Fibroblast of lung (primary cell): ENCODE measurements at places on chromosomes 4 and X. TPM values are rescaled to one million over a fixed set of nuclear protein-coding genes. Genes with fewer than 3 reads are reported as not detected.

The PRKG2 gene
- 17.5 and 26.5 TPM in 2 replicates for total RNA-seq

The MSX1 gene
- 1.3 and 2.1 TPM in 2 replicates for total RNA-seq

DNA sequence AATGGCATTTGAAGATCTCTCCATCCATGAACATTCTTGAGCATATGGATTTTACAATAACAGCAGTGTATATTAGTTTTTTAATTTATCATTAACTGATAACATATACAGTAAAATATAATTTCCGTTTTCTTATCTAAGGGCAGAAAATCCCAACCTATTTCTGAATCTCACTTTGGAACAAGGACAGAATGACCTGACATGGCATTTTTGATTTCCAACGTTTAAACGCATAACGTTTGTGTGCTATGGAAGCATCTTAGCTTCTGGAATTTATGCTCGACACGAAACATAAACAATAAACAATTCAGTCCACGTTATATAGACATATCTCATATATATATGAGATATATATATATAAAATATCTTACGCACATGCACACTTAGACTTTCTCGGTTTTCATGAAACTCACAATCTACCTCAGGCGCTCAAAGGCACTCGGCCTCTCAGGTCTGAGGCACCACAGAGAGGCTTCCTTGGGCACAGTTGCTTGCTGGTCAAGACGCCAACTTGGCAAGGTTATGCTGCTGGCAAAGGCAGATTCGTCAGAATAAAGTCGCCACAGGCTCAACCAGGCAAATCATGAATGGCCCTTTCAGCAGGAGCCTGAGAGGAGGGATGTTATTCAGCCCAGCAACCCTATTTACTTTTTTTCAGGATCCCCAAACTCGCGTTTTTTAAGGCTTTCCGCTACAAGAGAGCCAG lies 1.0 kb upstream of the UGT8 start:
- DNase-seq, result no peak

DNA sequence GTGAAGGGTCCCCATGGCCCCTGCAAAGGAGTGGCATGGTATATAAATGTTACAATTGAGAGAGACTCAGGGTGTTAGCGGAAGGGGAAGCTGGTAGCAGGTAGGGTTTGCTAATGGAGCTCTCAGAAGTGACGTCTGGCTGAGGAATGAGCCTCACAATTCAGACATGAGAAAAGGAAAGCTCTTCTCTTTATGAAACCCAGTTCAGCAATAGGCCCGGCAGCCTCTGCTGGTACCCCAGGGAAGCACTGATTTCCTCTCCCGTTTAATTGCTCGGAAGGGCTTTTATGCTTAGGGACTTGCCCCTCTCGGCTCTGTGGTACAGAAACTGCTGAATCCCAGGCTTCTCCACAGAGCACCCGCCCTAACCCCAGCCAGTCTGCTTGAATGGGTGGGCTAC lies 19.4 kb upstream of the AFAP1 start:
- no peak for DNase-seq

- DNase-seq, result no peak
Measured at GRCh38 chr4:17284323-17285175, 227.3 kb downstream of the QDPR start.

The TCEAL5 gene
- not detected in 2 replicates for total RNA-seq

The VSIG1 gene
- not detected in 2 replicates for total RNA-seq

The NR3C2 gene
- 4.4 and 7.4 TPM in 2 replicates for total RNA-seq

- DNase-seq, result peak; percentile 97
Measured at GRCh38 chr4:142549726-142550463, 296.2 kb downstream of the INPP4B start.

DNA sequence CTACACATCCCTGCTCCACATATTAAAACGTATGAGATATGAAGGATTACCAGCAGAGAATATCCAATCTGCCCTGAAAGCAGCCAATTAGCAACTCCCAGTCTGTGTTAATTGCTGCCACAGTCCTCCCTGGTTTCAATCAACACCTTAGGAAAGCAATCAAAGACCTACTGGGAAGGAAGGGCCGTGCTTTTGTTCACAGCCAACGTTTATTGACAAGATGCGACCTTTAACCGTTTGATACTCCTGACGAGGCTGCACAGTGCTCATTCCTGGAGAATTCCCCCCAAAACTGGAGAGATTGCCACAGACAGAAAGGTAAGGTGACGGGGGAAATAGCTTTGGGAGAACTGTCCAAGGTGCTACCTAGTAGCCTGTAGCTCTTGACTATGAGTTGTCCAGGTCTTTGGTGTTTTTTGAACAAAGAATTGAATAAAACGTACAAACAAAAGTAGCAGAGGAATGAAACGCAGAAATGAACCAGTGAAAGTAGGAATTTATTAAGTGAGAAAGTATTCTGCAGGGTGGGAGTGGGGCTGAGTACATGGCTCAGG lies 596.5 kb downstream of the NLGN4X start:
- no peak for DNase-seq

- DNase-seq, result peak; percentile 63
Measured at GRCh38 chr4:83561381-83561780, 25.5 kb downstream of the GPAT3 start.

DNA sequence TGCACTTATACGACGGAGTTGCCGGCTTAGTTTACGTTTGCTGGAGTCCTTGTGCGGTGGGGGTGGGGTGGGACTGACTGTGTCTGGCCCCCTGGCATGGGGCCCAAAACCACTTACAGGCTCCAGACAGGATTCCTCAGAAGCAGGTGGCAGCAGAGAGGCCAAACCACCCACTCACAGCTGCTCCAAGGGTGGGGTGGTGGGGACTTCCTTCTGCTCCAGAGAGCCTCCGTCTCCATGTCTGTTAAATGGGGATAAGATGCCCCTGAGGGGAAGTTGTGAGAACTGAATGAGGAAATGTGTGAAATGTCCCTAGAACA lies 36.7 kb downstream of the PSAPL1 start:
- DNase-seq, result peak; percentile 19

DNA sequence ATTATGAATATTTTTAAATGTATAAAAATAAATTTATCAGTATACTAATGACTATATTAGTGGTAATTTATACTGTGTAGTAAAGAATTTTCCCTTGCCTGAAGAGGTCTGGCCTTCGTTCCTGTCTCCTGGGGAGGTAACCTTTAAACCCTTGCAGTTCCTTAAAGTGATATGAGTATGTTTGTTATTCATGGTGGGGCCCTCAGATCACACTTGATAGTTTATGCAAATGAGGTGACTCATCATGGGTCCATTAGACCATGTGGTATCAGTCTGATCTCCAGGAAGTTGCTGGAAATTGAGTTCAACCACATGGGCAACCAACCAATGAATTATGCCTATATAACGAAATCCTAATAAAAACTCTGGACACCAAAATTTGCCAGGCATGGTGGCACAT lies 904.1 kb downstream of the RPA4 start:
- no peak for DNase-seq

- peak; percentile 37 for DNase-seq
Measured at GRCh38 chr4:53852343-53852742, 212.1 kb downstream of the CHIC2 start.

GRCh38 chrX:46404774-46405173 lies 140.4 kb downstream of the ZNF674 start:
- no peak for DNase-seq

DNA sequence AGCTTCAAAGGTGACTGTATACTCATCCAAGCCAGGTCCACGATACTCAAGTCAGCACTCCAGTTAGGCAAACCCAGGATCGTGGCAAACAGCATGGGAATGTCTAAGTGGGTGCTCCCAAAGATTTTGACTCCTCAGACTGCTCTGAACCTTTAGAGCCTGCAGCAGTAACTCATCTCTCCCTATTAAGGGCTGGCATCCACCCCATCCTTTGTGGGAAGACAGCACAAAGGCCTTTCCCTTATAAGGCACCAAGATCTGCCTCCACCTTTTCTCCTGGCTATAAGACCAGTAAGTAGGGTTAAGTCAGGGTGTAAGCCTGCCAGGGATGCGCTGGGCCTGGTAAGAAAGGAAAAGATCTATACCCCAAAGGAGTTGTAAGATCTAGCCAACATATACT lies 23.6 kb upstream of the SLC25A43 start:
- DNase-seq, result no peak

GRCh38 chr4:88780389-88780788 lies 82.8 kb upstream of the NAP1L5 start:
- DNase-seq, result no peak

The NKRF gene
- 3.9 and 4.1 TPM in 2 replicates for total RNA-seq

DNA sequence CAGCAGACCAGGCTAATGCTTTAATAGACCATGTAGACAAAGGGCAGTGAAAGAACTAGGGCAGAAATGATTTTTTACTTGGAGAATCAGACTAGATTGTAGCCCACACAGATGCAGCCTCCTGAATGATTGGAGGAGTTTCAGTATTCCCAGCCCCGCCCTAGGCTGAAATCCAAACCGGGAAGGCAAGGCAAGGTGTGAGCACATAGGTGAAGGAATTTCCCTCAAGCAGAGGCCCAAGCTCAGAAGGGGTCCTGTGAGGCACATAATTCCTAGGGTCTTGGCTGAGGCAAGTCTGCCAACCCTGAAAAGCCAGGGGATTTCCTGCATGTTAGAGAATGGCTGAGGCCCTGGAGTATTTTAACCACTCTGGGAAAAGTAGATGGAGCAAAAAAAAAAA lies 56.4 kb upstream of the PAK3 start:
- DNase-seq, result no peak

The FRMPD4 gene
- total RNA-seq, result 0.50 and 0.77 TPM in 2 replicates
